ENCODE measurements at places on chromosomes 5 and 9.

DNA sequence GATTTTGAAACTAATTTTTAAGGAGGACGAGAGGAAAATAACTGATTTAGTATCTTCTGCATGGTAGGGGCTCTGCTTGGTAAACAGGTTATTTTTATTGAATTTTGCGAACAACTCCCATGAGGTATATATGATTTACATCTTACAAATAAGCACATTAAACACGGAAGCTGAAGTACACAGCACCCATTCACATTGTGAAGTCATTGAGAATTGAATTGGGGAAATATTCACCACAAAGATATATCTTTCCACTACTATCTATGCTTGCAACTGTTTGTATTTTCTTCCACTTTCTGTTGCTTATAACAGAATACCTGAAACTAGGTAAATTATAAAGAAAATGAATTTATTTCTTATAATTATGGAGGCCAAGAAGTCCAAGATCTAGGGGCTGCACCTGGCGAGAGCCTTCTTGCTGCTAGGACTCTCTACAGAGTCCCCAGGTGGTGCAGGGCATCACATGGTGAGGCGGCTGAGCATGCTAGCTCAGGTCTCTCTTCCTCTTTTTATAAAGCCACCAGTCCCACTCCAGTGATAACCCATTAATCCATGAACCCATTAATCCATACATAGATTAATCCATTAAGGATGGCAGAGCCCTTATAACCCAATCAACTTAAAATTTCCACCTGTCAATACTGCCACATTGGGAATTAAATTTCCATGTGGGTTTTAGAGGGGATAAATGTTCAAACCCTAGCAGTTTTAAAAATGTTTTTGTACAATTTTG is 79.0 kb upstream of the ZNF608 start:
- H3K4me1 ChIP-seq = peaks cover 5% of the 10 kb centered on the region
- DNase-seq = no peak
- no peaks in the 10 kb centered on the region for H3K36me3 ChIP-seq
- H3K27ac ChIP-seq = no peak overlapping the region

DNA sequence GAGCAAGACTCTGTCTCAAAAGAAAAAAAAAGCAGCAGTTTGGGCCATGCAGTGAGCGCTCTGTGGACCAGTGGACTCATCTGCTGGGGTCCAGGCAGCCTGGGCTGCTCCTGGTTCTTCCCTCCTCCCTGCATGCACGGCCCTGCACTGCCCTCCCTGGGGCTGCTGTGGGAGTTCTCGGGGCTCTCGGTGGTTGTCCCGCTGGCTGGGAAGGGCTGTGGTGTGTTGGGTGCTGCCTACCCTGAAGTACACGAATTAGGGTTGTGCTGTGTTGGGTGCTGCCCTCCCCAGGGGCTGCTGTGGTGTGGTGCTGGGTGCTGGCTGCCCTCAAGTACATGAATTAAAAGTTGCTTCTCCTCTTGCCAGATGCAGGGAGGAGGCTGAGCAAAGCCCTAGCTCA is 18.3 kb upstream of the CLPTM1L start:
- no peak overlapping the region for H3K27ac ChIP-seq
- DNase-seq = no peak
- no peaks in the 10 kb centered on the region for H3K27me3 ChIP-seq
- no peaks in the 10 kb centered on the region for H3K4me1 ChIP-seq

DNA sequence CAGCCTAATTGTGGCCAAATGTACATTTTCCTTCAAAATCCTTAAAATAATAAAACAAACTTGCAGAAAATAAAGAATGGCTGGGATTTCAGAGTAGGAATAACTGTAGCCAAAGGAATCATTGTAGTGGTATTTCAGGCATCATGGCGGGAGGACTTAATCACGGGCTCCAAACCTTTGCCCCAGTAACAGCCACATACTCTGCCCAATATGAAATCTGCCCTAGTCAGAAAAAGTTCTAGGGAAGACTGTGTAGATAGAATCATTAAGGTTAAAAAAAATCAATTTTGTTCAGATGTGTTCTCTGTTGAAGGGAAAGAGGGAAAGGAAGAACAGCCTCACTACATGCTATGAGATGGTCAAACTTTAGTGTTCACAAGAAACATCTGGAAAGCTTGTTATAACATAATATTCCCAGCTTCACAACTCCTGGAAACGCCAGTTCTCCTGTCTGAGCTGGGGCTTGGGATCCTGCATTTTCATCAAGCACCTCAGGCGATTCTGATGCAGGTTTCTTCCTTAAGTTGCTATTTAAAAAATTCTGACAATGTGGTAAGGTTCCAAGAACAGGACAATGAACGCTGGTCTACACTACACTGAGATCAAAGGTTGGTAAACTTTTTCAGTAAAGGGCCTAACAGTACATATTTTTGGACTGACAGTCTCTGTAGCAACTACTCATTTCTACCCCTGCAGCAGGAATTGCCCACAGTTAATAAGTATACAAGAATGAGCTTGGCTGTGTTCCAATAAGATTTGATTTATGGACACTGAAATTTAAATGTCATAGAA is 87.9 kb downstream of the CEMIP2 start:
- H3K27ac ChIP-seq = no peak overlapping the region
- DNase-seq = no peak
- no peaks in the 10 kb centered on the region for H3K36me3 ChIP-seq
- peaks cover 10% of the 10 kb centered on the region for H3K4me1 ChIP-seq
- H3K4me3 ChIP-seq = no peak overlapping the region
- no peaks in the 10 kb centered on the region for H3K27me3 ChIP-seq

DNA sequence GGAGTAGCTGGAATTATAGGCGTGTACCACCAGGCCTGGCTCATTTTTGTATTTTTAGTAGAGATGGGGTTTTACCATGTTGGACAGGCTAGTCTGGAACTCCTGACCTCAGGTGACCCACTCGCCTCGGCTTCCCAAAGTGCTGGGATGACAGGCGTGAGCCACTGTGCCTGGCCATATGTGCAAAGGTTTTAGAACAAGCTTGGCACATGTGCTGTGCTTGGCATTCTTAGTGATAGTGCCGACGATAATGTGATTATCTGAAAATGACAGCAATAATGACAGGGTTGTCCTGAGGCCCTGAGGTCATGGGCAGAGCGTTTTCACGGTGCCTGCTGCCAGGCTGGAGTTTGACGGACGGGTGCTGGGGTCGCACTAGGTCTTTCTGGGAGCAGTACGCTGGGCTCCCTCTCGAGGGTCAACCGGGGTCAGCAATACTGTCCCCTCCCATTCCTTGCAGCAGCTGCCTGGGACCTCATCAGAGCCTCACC is 42.6 kb downstream of the HMCN2 start:
- no peaks in the 10 kb centered on the region for H3K27me3 ChIP-seq
- DNase-seq = no peak
- H3K36me3 ChIP-seq = no peaks in the 10 kb centered on the region

GRCh38 chr5:167355346-167355745 is 936.1 kb upstream of the WWC1 start:
- no peaks in the 10 kb centered on the region for H3K4me1 ChIP-seq
- no peak overlapping the region for H3K4me3 ChIP-seq
- H3K27me3 ChIP-seq = no peaks in the 10 kb centered on the region
- H3K36me3 ChIP-seq = no peaks in the 10 kb centered on the region
- no peak for DNase-seq

DNA sequence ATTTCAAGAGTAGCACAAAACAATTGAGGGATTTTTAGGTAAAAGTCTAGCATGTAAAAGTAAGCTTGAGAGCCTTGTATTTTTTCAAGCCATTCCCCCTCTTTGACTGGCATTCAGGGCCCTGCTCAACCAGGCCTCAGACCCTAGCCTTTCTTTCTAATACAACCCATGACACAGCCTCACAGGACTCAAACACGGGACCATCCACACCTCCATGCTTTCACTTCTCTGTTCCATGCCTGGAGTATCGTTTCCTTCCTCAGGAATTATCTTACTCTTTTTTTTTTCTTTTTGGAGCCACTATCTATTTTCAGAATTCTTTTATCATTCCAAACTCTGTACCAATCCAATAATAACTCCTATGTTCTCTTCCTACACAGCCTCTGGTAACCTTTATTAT is 560.2 kb upstream of the CLINT1 start:
- no peak overlapping the region for H3K27ac ChIP-seq
- no peak for DNase-seq
- H3K4me1 ChIP-seq = peaks cover 16% of the 10 kb centered on the region
- H3K36me3 ChIP-seq = no peaks in the 10 kb centered on the region
- H3K27me3 ChIP-seq = no peaks in the 10 kb centered on the region
- H3K4me3 ChIP-seq = no peak overlapping the region

DNA sequence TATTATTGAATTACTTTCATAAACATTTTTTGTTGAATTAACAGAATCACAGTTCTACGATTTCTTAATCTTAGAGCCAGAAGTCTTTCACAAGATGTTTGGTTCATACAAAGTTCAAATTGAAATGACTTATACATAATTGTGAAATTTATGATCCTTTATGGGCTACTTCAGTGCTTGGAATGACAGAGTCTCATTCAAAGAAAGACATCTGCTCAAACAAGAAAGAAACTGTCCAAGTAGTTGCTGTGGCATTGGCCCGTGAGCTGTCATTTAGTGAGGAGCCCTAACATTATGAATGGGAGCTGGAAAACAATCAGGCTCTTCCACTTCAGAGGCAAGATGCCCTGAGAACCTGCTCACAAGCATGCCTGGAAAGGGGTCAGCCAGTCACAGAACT is 63.4 kb downstream of the AUH start:
- no peak overlapping the region for H3K27ac ChIP-seq
- DNase-seq = no peak
- no peaks in the 10 kb centered on the region for H3K36me3 ChIP-seq
- no peaks in the 10 kb centered on the region for H3K27me3 ChIP-seq
- no peak overlapping the region for H3K4me3 ChIP-seq

GRCh38 chr5:149326611-149327010 is 18.7 kb upstream of the GRPEL2 start:
- H3K27ac ChIP-seq = no peak overlapping the region
- H3K4me3 ChIP-seq = no peak overlapping the region
- no peaks in the 10 kb centered on the region for H3K27me3 ChIP-seq
- no peaks in the 10 kb centered on the region for H3K36me3 ChIP-seq
- H3K4me1 ChIP-seq = no peaks in the 10 kb centered on the region
- no peak for DNase-seq

DNA sequence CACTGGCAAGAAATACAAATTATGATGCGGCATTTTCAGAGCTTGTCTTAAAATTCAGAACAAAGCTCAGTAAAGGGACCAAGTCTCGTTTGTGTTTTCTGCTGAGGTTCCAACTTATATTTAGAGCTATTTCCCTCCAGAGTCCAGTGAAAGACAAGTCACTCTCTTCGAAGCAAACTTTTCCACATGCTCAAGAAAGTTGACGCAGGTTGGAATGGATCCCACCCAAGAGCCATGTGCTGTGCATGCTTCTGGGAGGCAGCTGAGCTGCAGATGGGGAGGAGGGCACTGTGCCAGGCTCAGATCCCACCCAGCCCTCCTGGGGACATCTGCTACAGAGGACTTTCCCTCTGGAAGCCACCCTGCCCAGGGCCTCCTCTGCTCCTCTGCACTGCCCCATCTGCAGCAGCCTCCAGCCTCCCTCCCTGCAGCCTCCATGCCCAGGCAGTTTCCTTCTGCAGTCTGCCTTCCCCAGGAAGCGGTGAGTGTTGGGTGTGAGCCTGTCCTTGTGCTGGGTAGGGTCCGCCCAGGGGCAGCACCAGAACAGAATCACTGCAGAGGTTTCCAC is 75.3 kb downstream of the COL23A1 start:
- H3K4me1 ChIP-seq = no peaks in the 10 kb centered on the region
- H3K27ac ChIP-seq = no peak overlapping the region
- H3K4me3 ChIP-seq = no peak overlapping the region

DNA sequence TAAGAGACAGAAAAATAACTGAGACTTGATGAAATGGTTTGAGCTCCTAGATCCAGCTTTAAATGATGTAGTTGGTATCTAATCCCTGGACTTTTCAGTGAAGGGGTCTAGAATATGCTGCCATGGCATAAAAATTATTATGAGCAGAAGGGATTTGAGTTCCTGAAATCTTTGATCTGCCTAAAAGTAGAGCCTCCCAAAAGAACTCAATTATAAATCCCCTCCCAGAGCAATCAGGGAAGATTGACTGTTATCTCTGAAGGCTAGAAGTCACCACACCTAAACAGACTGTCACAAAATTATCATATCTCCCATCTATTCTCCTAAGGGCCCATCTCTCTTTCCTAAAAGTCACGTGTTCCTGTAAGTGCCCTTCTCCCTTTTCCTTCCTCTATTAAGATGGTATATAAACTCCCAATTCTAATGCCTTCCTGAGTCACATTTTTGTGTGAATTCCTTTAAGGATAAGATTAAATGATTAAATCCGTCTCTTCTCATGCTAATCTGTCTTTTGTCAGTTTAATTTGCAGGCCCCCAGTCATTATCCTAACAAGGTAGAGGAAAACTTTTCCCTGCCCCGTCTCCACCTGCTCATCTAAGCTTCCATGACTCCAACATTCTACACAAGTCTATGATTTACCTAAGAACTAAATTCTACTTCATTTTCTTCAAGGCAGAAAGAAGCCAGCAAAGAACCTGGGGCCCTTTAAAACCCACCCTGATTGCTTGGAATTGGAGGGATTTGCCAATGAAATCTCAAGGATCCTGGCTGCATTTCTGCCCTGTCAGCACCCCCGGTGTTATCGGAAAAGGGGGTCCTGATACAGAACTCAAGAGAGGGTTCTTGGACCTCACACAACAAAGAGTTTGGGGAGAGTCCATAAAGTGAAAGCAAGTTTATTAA is 47.1 kb upstream of the PWWP2A start:
- no peak overlapping the region for H3K4me3 ChIP-seq

GRCh38 chr5:100903039-100903887 is at the start of gene ST8SIA4:
Gene ST8SIA4 (minus strand): TSS chr5:100903282. CDS start chr5:100902955, 327 bp downstream.
- no peak for DNase-seq
- H3K36me3 ChIP-seq = no peaks in the 10 kb centered on the region
- peak within 1 kb of the TSS; percentile 62 for H3K4me3 ChIP-seq

DNA sequence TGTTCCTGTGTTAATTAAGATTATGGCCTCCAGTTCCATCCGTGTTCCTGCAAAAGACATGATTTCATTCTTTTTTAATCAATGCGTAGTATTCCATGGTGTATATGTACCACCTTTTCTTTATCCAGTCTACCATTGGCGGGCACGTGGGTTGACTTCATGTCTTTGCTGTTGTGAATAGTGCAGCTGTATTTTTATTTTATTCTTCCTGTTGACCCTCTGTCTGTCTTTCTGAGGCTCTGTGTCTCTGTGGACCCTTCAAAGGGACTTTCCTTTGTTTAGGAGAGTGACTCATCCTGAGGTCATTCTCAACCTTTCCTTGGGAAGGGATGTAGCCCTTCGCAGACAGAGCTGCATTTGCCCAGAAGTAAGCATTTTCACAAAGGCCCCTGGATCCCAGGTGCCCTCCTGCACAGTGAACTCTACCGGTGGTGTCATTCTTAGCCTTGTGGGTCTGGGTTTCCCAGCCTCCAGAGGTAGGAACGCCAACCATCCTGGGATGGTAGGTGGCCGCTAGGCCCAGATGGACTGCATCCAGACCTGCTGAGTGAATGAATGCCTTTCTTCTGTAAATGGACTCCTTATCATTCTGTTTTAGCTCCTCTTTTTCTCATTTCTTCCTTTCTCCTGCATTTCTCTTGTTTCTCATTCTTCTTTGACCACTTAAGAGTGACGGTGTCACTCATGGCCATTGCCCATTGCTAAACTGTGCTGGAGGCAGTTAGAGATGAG is 22.4 kb downstream of the TRIO start:
- no peak for DNase-seq
- H3K27ac ChIP-seq = no peak overlapping the region
- no peaks in the 10 kb centered on the region for H3K27me3 ChIP-seq
- H3K4me1 ChIP-seq = peaks cover 27% of the 10 kb centered on the region
- H3K4me3 ChIP-seq = no peak overlapping the region

GRCh38 chr5:5409151-5409810 is 13.2 kb upstream of the ICE1 start:
- H3K36me3 ChIP-seq = no peaks in the 10 kb centered on the region
- H3K27ac ChIP-seq = no peak overlapping the region
- no peaks in the 10 kb centered on the region for H3K27me3 ChIP-seq
- H3K4me1 ChIP-seq = no peaks in the 10 kb centered on the region

- no peak overlapping the region for H3K27ac ChIP-seq
- H3K4me1 ChIP-seq = peaks cover 9% of the 10 kb centered on the region
Measured at GRCh38 chr5:92887254-92887653, 693.8 kb downstream of the NR2F1-AS1 start.
